CD4-positive, alpha-beta T cell treated with Interleukin-2 at 100 ng/mL for 4 hours (primary cell): ENCODE measurements at places on chromosomes 7 and 10.
A peak's percentile ranks its signal among the peaks of the same experiment; 100 is the strongest.

DNA sequence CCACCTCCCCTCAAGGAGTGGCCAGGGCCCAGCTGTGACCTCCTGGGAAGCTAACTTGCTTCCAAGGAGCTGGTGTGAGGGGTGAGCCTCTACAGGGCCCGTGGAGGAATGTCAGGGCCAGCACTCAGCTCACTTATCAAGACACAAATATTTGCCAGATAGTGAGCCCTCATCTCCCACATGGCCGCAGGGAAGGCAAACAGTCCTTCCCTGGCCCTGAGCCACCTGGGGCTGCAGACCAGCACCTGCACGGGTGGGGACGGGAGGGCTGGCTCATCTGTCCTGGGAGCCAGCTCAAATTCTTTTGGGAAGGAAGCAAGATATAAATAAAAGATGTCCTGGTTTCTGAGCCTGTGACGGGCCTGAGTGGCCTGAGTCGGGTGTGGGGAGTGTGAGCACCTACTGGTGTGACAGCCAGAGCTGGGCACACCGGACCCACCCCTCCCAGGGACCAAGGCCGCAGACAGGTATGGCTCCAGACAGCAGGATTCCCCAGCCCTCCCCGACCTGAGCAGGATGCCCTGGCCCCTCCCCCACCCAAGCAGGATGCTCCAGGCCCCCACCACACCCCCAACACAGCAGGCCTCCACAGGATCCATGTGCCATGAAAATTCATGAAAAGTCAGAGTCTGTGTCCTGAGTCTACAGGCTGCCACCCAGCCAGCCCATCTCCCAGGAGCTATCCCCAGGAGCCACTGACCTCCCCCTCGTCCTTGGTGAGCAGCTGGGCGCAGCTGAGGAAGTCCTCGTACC, 148.0 kb downstream of the MAPK8 start:
- no peak for DNase-seq

- DNase-seq = peak; percentile 53
These were observed 179.5 kb upstream of the IMMP2L start for GRCh38 chr7:111741811-111742240.

- DNase-seq = no peak
These were observed 356.2 kb downstream of the RNLS start for GRCh38 chr10:88226891-88227290.

DNA sequence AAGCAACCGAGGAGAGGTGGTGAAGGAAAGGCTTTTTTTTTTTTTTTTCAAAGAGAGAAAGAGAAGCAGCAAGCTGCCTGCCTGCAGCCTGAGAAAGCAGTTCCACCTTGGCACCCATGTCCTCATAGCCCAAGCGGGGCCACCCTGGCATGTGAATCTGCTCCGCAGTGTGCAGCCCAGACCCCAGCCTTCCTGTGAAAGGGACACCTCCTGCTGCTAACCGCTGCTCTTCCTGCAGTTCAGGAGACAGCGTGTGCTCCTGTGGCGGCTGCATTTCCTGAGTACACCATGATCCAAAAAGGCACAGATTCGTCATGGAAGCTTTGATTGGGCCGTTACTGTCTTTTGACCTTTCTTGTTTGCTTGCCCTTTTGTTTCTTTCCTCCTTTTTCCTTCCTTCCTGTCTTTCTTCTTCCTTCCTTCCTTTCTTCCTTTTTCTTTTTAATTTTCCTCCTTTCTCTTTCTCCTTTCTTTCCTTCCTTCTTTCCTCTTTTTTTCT, 38.1 kb downstream of the IKZF1 start:
- peak; percentile 54 for DNase-seq

- no peak for DNase-seq
These were observed 177.3 kb upstream of the RNF32 start for GRCh38 chr7:156463280-156463679.

GRCh38 chr10:91799612-91799975, 1.4 kb downstream of the TNKS2 start:
- no peak for DNase-seq

DNA sequence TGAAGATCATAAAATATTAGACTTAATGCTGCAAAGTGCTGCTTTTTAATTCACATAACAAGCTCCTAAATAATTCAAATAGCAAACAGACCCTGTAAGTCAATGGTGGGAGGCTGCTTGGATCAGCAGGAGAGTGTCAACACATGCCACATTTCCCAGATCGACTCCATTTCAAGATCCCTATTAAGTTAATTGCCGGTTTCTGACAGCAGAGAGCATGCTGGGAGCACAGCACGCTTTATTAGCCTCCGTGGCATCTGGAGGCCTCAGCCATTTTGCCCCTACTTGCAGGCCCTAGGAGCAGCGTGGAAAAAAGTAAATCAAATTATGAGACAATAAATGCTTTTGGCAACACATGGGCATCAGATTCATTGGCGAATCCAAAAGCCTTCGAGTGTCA, 201.0 kb downstream of the EMX2 start:
- no peak for DNase-seq

DNA sequence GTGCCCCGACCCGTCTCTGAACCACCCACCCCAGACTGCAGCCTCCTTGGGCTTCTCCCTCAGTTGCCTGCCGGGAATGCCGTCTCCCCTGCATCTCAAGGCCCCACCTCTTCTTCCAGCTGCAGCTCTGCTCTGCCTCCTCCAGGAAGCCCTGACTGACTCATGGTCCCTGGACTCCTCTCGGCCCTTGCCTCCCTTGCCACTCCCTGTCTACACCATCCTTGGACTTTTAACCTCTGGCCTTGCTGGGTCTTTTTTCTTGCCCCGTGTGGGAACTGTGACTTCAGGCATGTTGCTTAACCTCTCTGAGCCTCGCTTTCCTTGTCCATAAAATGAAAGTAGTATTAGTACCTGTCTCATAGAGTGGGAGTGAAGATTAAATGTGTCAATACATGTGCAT, 56.3 kb downstream of the C10orf105 start:
- DNase-seq = no peak

DNA sequence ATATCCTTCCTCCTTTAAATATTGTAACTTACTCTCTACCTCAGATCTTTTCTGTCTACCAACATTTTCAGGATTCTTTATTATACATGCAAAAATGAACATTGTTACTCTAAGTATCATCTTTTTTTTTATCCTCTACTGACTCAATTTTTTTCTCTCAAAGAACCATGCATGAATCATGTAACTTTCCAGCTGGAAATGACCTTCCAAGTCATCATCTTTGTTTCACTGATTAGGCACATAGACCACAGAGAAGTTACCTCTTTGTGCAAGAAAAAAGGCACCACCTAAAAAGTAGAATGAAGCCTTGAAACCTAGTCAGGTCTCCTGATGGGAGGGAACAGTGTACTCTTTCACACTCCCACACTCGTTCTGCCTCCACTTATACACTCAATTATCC, 234.9 kb downstream of the HGF start:
- no peak for DNase-seq

DNA sequence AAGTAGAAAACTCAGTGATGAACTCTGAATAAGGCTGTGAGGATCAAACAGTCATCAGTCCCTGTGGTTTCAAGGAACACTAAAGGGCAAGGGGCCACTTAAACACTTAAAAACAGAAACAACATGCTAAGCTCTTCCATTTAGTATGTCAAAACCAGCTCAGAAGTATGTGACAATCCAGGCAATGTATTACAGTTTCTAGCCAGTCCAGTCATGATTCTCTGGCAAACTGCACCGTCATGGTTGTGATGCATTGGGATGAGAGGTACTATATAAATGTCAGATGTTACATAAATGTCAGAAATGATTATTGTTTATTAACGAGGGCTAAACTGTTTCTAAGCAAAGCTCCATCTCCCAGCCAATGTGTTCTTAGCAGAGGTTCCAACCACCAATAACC, 4.7 kb upstream of the CREB5 start:
- no peak for DNase-seq

DNA sequence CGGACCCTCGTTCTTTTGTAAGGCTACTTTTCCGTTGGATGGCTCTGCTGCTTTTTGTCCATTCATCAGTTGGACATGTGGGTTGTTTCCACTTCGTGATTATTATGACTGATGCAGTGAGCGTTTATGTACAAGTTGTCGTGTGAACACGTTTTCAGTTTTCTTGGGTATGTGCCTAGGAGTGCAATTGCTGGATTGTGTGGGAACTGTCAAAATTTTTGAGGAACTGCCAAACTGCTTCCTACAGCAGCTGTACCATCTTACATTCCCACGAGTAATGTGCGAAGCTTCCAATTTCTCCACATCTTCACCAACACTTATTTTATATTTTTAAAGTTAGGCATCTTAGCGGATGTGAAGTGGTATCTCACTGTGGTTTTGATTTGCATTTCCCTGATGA, 10.4 kb downstream of the FKBP6 start:
- no peak for DNase-seq

GRCh38 chr7:132965951-132966350, 115.9 kb downstream of the CHCHD3 start:
- DNase-seq = no peak

DNA sequence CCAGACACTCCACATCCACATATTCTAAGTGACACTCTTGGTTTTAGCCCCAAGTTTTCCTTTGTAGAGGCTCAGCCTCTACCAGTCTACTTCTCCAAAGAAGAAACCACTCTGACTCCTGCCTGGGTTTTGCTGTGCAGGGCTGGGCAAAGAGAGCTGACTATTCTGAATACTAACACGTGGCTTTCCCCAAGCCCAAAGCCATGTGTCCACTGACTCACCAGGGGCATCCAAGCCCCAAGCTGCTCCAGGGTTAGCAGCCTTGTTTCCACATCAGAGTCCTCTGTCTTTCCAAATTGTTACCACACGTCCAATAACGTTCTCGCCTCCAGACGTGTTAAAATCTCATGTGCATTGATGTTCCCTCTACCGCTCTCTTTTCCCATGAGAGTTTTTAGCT, 8.7 kb downstream of the GALNTL5 start:
- DNase-seq = no peak

GRCh38 chr10:67175354-67175753, 249.5 kb downstream of the LRRTM3 start:
- no peak for DNase-seq

DNA sequence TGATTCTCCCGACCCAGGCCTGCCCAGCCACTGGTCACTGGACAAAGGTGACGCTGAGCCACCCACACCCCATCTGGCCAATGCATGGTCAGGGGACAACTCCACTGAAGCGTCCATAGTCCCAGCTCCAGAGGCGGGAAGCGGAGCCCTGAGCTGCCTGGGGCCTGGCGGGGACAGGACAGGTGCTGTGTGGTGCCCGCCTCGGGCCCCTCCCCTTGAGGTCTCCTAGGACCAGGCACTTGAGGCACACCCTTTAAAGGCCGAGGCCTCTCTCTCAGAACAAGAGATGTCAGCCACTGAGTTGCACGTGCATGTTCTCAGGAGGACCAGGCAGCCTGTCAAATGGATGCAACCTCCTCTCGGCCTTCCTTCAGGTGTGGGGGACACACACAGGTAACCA, 52.5 kb upstream of the PPP2R2D start:
- no peak for DNase-seq

GRCh38 chr7:18861514-18862118, 255.8 kb downstream of the TWIST1 start:
- no peak for DNase-seq

DNA sequence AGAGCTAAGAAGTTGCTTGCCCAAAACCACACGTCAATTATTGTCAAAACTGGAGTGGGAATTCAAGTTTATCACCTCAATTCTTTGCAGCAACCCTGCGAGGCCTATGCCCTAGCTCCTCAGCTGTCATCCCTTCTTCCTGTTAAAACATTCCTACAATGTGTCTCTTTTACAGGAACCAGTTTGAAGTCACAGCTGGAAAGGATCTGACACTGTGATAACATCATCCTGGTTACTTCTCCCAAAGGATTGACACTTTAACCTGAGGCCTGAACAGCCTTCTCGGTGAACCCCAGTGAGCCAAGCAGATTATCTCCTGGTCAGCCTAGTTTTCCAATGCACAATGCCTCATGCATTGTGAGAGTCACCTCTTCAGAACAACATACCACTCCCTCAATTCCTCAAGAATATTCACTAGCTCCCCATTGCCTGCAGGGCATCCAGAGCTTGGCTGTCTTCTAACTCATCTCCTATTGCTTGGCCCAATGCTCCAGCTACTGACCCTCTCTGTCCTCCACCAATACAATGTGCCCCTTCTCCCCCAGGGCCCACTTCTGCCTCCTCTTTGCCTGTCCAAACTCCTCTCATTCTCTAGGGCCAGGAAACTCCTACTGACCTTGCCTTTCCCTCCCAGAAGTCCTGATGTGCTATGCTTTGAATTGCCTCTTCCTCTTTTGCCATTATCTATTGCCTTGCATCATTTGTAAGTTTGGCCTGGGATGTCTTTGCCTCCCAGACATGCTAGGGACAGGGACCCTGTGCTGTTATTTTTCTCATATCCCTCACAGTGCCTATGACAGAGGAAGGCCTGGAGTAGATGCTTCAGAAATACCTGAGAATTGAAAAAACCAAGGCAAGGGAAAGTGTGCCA, 10.4 kb upstream of the DLG5 start:
- no peak for DNase-seq

DNA sequence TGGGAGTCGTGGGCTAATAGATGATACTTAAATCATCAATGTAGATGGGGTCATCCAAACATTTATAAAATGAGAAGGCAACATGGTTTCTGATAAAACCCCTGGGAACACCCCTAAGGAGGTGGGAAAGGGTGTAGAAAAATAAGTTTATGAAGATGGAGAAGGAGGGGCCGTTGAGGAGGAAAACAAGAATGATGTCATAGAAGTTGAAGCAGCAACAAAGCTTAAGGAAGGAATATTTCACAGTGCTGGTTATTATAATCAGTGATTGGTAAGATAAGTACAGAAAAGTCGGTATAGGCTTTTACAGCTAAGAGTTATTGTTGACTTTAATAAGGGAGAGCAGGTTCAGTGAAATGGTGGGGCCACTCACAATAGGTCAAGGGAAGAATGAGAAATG, 9.0 kb upstream of the HIBADH start:
- DNase-seq = no peak

DNA sequence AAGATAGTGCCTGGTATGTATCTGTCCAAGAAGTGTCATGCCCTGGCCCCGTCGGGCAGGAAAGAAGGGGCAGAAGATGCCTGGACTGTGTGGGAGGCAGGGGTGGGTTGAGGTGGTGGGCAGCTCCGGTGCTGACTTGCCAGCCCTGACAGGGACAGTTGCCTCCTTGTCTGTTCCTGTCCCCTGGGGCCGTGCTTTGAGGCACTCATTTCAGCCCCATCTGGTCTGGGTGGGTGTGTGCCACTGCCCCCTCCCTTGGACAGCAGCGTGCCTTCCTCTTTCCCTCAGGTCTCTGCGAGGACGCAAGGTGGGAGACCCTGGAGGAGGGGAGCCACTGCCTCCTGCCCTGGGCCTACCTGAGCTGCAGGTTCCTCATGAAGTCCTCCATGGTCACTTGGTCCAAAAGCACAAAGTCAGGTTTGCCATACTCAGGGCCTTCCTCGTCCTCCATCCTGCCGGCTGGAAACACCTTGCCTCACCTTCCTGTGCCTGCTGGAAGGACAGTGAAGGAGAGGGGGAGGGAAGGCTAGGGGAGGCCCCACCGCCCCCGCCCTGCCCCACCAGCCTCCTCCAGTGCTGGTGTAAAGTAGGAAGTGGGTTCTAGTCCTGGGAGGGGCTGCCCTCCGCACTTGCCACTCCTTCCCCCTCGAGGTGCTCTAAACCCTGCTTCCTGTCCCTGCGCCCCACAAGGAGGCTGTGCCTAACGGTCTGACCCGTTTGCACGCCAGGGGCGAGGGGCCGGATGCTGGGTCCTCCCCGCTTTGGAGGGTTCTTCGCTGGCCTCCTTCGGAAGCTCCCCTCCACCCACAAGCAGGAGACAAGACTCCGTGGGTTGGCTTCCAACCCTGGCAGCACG, at the start of gene MYO1G:
Gene MYO1G, minus strand, starts transcription at position 505 of the 856 bp plus-strand sequence. Its CDS starts 54 bp downstream, at position 451.
- DNase-seq = peak; percentile 87

GRCh38 chr10:4281190-4281825, 496.3 kb upstream of the KLF6 start:
- DNase-seq = no peak
